Suprapubic skin (tissue), 4 donors: ENCODE measurements at places on chromosomes 11 and 22.

GRCh38 chr11:22666325-22666687, at the start of gene GAS2:
GAS2 (plus strand) TSS chr11:22666611; CDS start chr11:22674870, 8,259 bp downstream.
- H3K36me3 ChIP-seq: no peaks in the 10 kb centered on the region
- H3K27me3 ChIP-seq: peaks cover 30% of the 10 kb centered on the region

GRCh38 chr22:25049770-25050169, 97.3 kb downstream of the KIAA1671 start:
- no peak for DNase-seq
- no peaks in the 10 kb centered on the region for H3K27me3 ChIP-seq
- H3K4me3 ChIP-seq: no peak overlapping the region

DNA sequence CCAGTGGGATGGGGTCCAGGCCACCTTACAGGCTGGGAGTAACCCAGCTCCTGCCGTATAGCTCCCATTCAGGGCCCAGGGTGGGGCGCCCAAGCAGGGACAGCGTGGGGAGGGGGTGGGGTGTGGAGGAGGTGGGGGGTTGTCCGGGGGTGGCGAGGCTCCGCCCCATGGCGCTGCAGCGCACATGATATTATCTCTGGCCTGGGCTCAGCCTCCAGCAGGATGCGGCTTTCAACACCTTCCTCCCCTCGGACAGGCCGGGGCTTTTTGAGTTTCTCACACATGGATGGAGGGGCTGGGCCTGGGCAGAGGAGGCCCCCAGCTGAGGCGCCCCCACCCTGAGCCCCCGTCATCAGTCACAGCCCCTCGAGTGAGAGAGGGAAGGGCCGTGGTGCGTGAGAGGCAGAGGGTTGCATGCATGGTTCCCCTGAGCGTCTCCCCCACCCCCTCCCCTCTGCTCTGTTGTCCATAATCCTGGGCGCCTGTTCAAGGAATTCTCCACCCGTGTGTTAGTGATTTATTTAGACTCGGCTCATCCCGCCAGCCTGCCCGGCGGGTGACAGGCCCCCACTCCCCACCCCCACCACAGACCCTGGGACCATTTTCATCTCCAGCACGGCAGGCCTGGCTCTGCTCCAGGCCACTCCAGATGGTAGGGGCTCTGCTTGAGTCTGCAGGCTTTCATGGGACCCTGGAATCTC, 44.9 kb downstream of the WNT11 start:
- H3K27me3 ChIP-seq: no peaks in the 10 kb centered on the region
- peaks cover 6% of the 10 kb centered on the region for H3K4me1 ChIP-seq
- H3K4me3 ChIP-seq: no peak overlapping the region
- no peaks in the 10 kb centered on the region for H3K36me3 ChIP-seq
- no peak for DNase-seq

GRCh38 chr11:9250139-9250582, 15.0 kb downstream of the DENND5A start:
- H3K36me3 ChIP-seq: no peaks in the 10 kb centered on the region
- peaks cover 19% of the 10 kb centered on the region for H3K4me1 ChIP-seq
- no peak for DNase-seq
- H3K27me3 ChIP-seq: no peaks in the 10 kb centered on the region
- H3K4me3 ChIP-seq: no peak overlapping the region
